ENCODE measurements at places on chromosomes 5 and 9. TPM values are rescaled to one million over a fixed set of nuclear protein-coding genes. Genes with fewer than 3 reads are reported as not detected.

- no peak for DNase-seq
These were observed 682.4 kb downstream of the MAT2B start for GRCh38 chr5:164187785-164188184.

DNA sequence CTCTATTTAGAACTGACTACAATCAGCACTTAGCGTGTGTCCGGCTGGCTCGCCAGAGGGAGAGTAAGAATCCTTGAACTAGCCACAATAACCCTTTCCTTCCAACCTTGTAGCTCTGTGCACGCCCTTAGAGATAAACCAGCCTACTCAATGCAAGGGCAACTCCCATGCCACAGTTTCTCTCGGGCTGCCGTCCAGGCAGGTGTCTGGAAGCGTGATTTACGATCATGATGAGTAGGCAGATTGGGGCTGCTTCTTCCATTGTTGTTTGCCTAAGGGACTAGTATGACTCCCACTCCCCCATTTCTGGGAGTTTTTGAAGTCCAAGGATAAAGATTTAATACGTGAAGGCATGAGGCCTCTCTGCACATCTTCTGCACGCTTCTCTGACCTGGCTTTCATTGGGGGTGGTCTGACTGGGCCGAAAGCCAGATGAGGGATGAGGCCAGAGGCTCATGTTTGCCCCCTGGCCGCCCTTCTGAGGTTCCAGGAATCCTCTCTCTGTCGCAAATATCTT is 134.0 kb upstream of the MYO10 start:
- DNase-seq, result no peak

- DNase-seq, result no peak
These were observed 32.1 kb upstream of the SARDH start for GRCh38 chr9:133770076-133770777.

DNA sequence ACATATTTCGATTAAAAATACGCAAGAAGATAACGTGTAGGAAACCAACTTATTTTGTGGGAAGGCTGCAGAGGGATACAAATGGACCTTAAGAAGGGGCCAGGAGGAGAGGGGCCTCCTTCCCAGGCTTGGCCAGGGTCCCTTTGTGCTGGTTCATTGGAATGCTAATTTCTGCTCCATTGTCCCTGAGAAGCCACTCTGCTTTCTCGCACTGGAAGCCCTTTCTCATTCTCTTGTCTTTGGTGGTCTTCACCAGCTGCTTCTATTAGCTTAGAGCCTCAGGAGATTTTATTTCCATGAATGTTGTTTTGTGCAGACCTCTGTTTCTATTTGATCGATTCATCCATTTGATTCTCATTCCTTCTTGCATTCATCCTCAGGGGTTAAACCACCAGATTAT is 325.4 kb downstream of the TMEM38B start:
- no peak for DNase-seq

SFXN1 gene
- total RNA-seq, result 394 TPM

- no peak for DNase-seq
These were observed 128.9 kb downstream of the NXNL2 start for GRCh38 chr9:88663771-88664419.

DNA sequence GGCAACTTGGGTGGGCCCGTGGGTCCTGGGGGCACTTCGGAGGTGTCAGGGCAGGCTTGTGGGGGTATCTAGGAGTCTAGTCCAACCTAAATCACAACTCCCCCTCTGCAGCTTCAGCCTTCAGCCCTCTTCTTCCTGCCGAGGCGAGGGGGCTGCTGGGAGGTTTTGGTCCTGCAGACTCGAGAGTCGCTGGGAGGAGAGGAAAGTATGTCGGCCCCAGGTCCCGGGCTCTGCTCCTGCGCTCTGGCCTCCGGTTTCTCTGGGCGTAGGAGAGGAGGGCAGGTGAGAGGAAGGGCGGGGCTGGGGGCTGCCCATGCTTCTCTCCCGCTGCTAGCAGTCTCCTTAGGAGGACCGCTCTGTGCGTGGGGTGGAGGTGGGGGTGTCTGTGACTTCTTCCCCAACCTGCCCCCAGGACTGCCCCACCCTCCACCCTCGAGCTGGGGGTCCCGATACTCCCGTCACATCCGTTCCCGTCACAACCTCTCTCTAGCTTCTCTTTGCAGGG is 139.8 kb upstream of the COL5A1 start:
- DNase-seq, result no peak
